ENCODE measurements at places on chromosomes 2 and 18. TPM values are rescaled to one million over a fixed set of nuclear protein-coding genes. Genes with fewer than 3 reads are reported as not detected.

Gene IMMT
- 109 TPM for total RNA-seq

Gene DSG3
- 0.02 TPM for total RNA-seq

Gene GAREM1
- 5.6 TPM for total RNA-seq

Gene CHN1
- 16.0 TPM for total RNA-seq

Gene NT5DC4
- total RNA-seq, result 0.94 TPM
